ENCODE measurements at places on chromosomes 11 and 22.

DNA sequence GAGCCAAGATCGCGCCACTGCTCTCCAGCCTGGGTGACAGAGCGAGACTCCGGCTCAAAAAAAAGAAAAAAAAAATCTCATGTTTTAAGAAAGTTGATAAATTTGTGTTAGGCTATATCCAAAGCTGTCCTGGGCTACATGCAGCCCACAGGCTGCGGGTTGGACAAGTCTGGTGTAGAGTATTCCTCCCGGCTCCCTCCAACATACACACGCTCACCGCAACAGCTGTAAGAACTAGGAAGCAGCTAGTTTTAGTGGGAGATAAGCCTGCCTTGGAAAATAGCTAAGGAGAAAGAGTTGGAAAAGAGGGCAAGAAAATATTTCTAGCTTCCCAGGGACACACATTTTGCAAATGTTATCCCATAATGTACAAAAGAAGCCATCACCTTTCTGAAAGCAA lies 46.6 kb downstream of the CELF1 start:
- no peak for DNase-seq

DNA sequence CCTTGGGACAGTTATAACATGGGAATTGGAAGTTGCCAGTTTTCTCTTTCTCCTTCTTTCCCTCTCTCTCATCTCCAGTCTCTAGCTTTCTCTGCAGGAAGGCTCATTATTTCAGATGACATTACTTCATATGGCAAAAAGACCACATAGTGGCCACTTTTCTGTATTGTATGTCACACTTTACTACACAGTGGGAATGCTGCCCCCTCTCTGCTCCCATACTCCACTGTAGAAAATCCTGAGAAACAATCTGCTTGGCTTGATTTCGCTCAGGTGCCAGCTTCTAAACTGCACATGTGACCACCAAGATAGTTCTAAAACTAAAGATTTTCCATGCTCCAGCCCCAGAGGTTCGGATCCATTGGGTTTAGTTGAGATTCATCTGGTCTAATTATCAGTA lies 860.7 kb upstream of the CCDC90B start:
- DNase-seq, result no peak

DNA sequence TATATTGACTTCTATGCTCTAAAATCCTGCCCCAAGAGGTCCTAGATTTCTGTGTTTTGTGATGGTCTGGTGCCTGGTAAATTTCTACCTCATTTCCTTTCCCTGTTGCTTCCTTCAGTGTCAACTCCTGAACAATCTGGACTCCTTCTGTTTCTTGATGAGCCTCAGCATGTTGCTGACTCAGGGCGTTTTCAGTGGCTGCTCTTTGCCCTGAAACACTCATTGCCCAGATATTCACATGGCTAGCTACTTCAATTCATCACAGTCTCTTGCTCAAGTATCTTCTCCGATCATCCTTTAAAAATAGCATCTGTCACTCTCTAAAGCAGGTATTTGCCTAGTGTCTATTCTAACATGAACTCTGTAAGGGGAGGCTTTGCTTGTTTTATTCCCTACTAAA lies 526.3 kb upstream of the RAG2 start:
- no peak for DNase-seq

- no peak for DNase-seq
These were observed 8.9 kb downstream of the PISD start for GRCh38 chr22:31652911-31653684.

DNA sequence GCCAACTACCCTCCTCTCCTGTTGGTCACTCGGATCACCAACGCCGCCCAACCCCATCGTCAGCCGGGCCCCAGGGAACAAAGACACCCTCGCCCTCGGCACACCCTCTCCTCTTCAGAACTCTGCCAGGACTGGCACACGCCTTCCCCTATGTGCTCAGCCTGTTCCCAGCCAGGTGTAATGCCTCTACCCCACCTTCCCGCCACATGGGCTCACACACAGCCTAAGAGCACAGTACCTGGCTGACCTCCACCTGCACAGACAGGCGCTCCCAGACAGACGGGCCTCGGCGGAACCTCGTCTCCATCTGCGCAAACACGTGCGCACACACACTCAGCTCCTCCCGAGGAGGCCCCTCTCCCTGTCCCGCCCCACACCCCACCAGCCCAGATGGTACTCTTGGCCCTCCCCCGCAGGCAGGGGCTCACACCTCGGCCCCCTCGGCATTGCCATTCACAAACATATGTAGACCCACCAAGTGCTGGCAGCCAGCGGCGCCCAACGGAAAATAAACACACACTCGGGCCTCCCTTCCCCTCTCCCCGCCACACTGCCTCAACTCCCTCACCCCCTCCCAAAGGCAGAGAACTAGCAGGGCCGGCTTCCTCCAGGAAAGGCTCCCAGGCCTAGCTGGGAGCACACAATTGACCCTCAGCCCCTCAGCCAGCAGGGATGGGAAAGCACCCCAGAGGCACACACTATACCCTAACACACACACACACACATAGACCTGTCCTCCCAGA lies 8.5 kb downstream of the ELFN2 start:
- DNase-seq, result no peak

- DNase-seq, result no peak
These were observed 26.8 kb upstream of the MGAT3 start for GRCh38 chr22:39429916-39430575.

DNA sequence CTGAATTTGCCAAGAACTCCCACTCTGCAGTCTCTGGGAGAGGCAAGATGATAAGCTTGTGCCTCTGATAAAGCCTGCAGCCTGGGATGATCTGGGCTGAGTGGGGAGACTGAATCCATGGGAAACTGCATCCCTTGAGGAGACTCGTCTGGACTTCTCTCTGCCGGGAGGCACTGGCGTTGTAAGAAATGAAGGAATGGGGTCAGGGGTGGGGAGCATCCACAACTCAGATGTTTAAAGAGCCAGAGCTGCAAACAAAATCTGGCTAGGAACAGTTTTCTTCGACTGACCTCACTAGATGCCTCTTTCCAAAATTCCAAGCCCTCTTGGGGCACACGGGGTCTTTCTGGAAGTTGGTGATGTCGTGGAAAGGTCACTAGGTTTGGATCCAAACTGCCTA lies 64.4 kb downstream of the SPON1 start:
- no peak for DNase-seq

GRCh38 chr22:37222440-37222971 lies 10.2 kb upstream of the SSTR3 start:
- DNase-seq, result peak; percentile 50
